H4 (cell line): ENCODE measurements at places on chromosomes 5 and 9. TPM values are rescaled to one million over a fixed set of nuclear protein-coding genes. Genes with fewer than 3 reads are reported as not detected.

The CARTPT gene
- total RNA-seq, result not detected in 2 replicates

DNA sequence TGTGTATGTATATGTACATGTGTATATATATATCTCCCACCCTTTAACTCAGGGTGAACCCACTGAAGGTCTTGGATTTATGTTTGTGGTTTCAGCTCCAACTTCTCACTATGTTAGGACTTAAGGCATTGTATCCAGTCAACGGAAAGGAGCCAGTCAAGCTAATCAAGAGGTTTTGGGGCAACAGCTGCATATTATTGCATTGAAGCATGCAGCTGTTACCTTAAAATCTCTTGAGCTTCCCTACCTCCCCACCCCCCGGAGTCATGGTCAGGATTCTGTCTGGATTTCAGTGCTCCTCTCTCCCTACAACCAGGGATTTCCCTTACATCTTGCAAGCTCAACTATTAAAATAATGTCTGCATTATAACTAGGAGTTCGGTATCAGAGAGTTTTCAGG lies 399.5 kb downstream of the SPOCK1 start:
- no peak for DNase-seq

GRCh38 chr5:73299665-73300336 lies 126.8 kb downstream of the TMEM174 start:
- no peak for DNase-seq

- peak; percentile 13 for DNase-seq
Measured at GRCh38 chr5:81021486-81021885, 61.3 kb downstream of the RASGRF2 start.

- DNase-seq, result no peak
Measured at GRCh38 chr9:128611600-128612394, 44.9 kb downstream of the DYNC2I2 start.

DNA sequence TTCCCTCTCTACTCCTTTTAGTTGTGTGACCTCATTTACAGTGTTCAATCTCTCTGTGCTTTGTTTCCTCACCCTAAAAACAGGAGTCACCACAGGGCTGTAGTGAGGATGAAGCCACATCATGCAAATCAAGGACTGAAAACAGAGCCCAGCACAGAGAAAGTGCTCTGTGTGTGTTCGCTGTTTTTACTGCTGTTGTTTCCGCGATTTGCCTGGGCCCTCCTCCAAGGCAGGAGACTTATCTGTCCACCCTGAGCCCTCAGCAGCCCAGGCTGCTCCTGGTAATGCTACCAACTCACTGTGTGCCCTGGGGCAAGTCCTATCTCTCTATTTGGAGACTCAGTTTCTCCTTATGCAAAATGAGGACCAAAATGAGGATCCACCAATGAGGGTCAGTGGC lies 87.2 kb upstream of the NEURL1B start:
- no peak for DNase-seq

DNA sequence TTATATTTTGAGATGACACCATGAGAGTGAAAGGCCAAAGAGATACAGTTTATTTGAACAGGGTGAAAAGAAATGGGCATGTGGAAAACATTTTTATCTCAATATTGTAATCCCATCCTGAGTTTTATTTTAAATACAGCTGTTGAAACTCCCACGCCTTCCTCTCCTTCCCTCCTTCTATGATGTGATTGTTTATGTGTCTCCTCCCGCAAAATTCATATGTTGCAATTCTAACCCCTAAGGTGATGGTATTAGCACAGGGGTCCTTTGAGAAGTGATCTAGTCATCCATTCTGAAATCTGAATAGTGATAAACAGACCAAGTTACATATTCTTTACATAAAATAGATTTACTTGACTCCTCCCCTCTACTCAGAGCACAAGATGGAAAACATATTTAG lies 1275.4 kb upstream of the C9orf72 start:
- DNase-seq, result no peak

GRCh38 chr9:93698140-93698908 lies 121.9 kb downstream of the PHF2 start:
- DNase-seq, result no peak
